ENCODE measurements at places on chromosomes 7 and 10. TPM values are rescaled to one million over a fixed set of nuclear protein-coding genes. Genes with fewer than 3 reads are reported as not detected.

PRKAR2B gene
- total RNA-seq = 1.3 TPM

TFPI2 gene
- total RNA-seq = not detected

BMPER gene
- not detected for total RNA-seq

SP4 gene
- total RNA-seq = 18.4 TPM

RBP3 gene
- not detected for total RNA-seq

ZNF853 gene
- 0.99 TPM for total RNA-seq

LIPF gene
- total RNA-seq = not detected

PAX4 gene
- total RNA-seq = not detected

CFTR gene
- total RNA-seq = not detected

ABHD11 gene
- total RNA-seq = 16.8 TPM

POLD2 gene
- total RNA-seq = 212 TPM

UNC5B gene
- total RNA-seq = not detected

PNLIPRP3 gene
- total RNA-seq = not detected
